ENCODE measurements at places on chromosomes 4 and X.

DNA sequence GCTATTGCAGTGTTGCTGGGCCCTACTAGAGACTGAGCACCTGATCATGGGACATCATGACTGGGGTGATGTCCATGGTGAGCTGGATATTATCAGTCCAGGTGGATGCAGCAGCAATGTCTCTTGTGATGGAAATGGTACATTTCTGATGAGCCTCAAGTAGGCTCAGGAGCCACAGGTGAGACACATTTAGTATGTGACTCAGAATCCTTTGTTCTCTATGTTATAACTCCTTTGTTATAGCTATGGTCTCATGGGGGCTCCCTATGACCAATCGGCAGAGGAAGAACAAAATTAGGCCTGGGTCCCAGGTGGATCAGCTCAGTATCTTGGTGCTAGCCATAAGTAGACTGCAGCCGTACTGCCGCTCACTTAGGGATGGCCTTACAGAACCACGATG, 107.9 kb upstream of the FAT1 start:
- no peak for DNase-seq

- no peak for DNase-seq
Measured at GRCh38 chr4:1207157-1207470, 34.7 kb upstream of the SPON2 start.

DNA sequence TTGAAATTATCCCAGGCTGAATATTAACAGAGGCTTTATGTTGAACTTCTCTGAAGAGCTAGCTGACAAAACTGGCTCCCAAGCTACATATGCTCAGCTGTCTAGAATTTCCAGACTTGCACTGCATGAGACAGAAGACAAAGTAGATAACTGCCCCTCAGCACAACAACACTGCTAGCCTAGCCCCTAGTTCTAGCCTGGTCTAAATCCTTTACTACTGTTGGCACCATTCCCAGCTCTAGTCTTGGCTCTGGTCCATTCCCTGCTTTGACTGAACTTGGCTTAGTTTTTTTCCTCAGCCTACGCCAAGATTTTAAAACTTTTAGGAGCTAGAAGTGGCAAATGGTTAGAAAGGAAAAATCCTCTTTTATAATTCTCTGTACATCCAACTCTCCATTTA, 7.6 kb upstream of the OPHN1 start:
- DNase-seq: no peak

DNA sequence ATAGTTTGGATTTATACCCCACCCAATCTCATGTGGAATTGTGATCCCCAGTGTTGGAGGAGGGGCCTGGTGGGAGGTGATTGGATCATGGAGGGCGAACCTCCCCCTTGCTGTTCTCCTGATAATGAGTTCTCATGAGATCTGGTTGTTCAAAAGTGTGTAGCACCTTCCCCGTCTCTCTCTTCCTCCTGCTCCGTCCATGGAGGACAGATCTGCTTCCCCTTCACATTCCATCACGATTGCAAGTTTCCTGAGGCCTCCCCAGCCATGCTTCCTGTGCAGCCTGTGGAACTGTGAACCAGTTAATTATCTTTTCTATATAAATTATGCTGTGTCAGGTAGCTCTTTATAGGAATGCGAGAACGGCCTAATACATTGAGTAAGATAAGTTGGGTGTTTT, 518.8 kb upstream of the LCORL start:
- DNase-seq: no peak

- DNase-seq: no peak
Measured at GRCh38 chr4:95985051-95985450, 145.2 kb downstream of the PDHA2 start.

- no peak for DNase-seq
Measured at GRCh38 chr4:151584101-151584500, 175.1 kb downstream of the FHIP1A start.

DNA sequence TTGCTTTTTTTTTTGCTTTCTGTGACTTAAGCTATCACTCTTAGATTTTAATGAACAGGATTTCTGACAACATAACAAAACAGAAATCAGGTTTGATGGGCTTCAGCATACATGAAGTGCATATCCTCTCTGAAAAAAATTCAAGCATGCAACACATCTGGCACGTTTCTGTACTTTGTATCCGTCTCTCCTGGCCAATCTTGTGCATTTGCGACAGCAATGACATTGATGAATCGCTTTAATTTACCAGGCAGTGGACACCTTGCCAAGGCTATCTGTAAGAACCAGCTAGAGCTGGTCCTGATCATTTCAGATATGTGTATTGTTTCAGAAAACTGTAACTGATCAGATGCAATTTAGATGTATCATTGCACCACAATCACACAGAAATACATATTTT, 93.3 kb downstream of the CCSER1 start:
- no peak for DNase-seq

DNA sequence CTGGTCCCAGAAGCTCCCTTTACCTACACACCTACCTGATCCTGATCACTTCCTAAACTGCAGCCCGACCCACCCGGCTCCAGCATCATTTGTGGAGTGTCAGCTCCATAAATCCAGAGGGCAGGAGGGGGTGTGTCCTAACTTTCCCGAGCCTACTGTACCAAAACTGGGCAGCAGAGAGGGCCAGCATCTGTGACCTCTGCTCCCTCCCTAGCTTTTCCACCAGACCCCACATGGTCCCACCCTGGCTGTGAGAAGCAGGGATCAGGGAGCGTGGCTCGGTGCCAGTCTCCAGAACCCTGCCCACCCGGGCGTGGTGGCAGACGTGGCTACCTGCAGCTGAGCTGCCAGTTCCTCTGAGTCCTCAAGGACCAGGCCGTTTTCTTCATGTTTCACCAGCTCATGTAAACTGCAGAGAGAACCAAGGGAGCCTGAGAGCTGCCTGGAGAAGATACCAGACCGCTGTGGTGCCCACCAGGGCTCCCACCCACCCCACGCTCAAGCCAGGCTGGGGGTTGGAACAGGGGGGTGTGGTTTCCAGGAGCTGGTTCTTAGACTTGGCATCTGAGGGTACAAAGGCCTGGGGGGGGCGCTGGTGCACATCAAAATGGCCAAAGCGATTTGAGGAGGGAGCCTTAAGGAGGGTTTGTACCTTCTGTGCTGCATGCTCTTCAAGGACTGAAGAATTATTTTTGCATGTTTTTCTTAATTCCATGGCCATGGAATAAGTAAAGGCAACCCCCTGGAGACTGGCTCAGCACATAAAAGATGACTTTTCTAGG, 76.7 kb upstream of the DRD5 start:
- no peak for DNase-seq

- no peak for DNase-seq
Measured at GRCh38 chr4:57550198-57550597, 440.0 kb upstream of the IGFBP7 start.

- no peak for DNase-seq
Measured at GRCh38 chr4:108916638-108917037, 153.8 kb upstream of the ETNPPL start.

All from CD4-positive, alpha-beta T cell treated with Interleukin-1 beta for 1 hour (primary cell).